Chondrocyte (in vitro differentiated cells): ENCODE measurements at places on chromosomes 6 and 20. TPM values are rescaled to one million over a fixed set of nuclear protein-coding genes. Genes with fewer than 3 reads are reported as not detected.

DNA sequence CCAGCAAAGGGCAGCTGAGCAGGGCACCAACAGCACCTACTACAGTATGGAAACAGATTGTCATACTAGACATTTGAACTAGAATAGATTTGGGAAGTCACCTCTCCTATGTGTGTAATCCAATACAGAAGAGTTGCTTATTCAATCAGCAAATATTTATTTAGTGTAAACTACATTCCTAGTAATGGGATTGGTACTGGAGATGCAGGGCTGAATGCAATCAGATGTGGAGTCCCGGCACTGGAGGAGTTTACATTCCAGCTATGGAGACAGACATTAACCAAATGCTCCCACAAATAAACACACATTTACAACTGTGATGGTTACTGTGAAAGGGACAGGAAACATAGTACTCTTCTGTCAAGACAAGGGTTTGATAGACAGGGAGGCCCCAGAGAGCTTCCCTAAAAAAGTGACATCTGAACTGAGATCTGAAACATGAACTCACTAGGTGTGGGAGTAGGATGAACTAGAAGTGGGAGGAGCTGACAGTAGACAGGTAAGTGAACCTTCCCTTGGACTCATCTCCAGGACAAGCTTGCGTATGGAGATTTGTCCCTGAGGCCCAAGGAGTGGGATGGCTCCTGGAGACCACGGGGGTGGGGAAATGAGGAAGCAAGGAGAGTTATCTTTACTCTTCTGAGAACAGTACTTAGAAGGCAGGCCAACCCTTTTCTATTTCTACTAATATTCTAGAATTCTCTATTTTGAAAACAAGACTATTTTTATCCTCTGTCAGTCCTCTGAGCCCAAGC lies 420.5 kb downstream of the MAFB start:
- no peak overlapping the region for H3K4me3 ChIP-seq
- DNase-seq = no peak
- no peak overlapping the region for H3K27ac ChIP-seq
- H3K4me1 ChIP-seq = no peaks in the 10 kb centered on the region

The MICB gene
- 7.8 to 9.4 TPM (median 9.0 TPM) in 3 replicates for total RNA-seq

DNA sequence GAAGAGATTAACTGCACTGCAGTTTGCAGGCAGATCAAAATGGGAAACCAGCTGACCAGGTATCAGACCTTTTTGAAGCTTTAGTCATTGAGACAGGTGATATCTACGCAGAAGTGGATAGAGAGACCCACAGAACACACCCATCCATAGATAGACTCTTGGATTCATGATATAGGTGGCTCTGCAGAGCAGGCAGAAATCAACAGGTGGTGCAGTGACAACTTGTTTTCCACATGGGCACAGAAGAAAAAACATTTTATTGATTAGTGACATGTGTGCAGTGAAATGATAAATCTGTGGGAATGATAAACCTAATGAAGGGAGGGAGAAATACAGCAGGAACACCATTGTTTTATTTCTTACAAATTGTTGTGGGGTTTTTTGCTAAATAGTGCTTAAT lies 45.2 kb downstream of the NUDT3 start:
- no peak for DNase-seq
- no peaks in the 10 kb centered on the region for H3K36me3 ChIP-seq

The FAM83B gene
- 0.22 TPM in 1 of 3 replicates, not detected in the others for total RNA-seq

The C6orf58 gene
- total RNA-seq = not detected in 3 replicates

- peaks cover 53% of the 10 kb centered on the region for H3K27me3 ChIP-seq
- H3K4me3 ChIP-seq = no peak overlapping the region
- H3K27ac ChIP-seq = no peak overlapping the region
- no peaks in the 10 kb centered on the region for H3K36me3 ChIP-seq
Measured at GRCh38 chr6:109979033-109979921, 1.2 kb downstream of the GPR6 start.

GRCh38 chr6:158667360-158667981 lies 17.6 kb downstream of the SYTL3 start:
- H3K36me3 ChIP-seq = no peaks in the 10 kb centered on the region
- DNase-seq = no peak
- no peak overlapping the region for H3K27ac ChIP-seq

- no peak for DNase-seq
- H3K36me3 ChIP-seq = peaks cover 13% of the 10 kb centered on the region
- no peaks in the 10 kb centered on the region for H3K27me3 ChIP-seq
- H3K4me1 ChIP-seq = peaks cover 50% of the 10 kb centered on the region
- H3K27ac ChIP-seq = peak overlapping the region; percentile 94
Measured at GRCh38 chr6:33771146-33772081, 17.5 kb downstream of the LEMD2 start.

GRCh38 chr6:55433446-55434130 lies 106.3 kb downstream of the GFRAL start:
- no peak for DNase-seq
- H3K27me3 ChIP-seq = peaks cover 4% of the 10 kb centered on the region
- H3K36me3 ChIP-seq = no peaks in the 10 kb centered on the region
- H3K4me1 ChIP-seq = peaks cover 3% of the 10 kb centered on the region
- H3K4me3 ChIP-seq = no peak overlapping the region

The VGLL2 gene
- not detected in 3 replicates for total RNA-seq

DNA sequence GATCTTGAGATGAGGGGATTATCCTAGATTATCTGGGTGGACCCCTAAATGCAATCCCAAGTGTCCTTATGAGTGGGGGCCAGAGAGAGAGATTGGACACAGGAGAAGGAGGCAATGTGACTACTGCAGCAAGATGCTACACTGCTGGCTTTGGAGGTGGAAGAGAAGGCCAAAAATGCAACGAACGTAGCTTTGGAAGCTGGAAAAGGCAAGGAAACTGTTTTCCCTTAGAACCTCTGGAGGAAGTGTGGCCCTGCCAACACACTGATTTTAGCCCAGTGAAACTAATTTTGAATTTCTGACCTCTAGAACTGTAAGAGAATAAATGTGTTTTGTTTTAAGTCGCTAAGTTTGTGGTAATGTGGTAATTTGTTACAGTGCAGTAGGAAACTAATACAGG lies 15.7 kb downstream of the PPARD start:
- peaks cover 64% of the 10 kb centered on the region for H3K4me1 ChIP-seq
- DNase-seq = no peak
- H3K27ac ChIP-seq = peak overlapping the region; percentile 84

GRCh38 chr20:48147311-48147710 lies 362.0 kb upstream of the SULF2 start:
- no peaks in the 10 kb centered on the region for H3K36me3 ChIP-seq
- no peak overlapping the region for H3K4me3 ChIP-seq
- H3K27me3 ChIP-seq = peaks cover 29% of the 10 kb centered on the region
- DNase-seq = no peak

- H3K4me3 ChIP-seq = no peak overlapping the region
- peaks cover 3% of the 10 kb centered on the region for H3K36me3 ChIP-seq
- no peak overlapping the region for H3K27ac ChIP-seq
- no peaks in the 10 kb centered on the region for H3K27me3 ChIP-seq
Measured at GRCh38 chr6:80636689-80637088, 530.2 kb downstream of the BCKDHB start.

GRCh38 chr6:43804550-43805223 lies 34.7 kb downstream of the VEGFA start:
- no peak for DNase-seq
- peaks cover 9% of the 10 kb centered on the region for H3K4me1 ChIP-seq
- H3K27me3 ChIP-seq = peaks cover 4% of the 10 kb centered on the region
- H3K4me3 ChIP-seq = no peak overlapping the region

- H3K27me3 ChIP-seq = no peaks in the 10 kb centered on the region
- no peak overlapping the region for H3K4me3 ChIP-seq
- H3K36me3 ChIP-seq = no peaks in the 10 kb centered on the region
- peak overlapping the region; percentile 70 for H3K27ac ChIP-seq
Measured at GRCh38 chr6:128209771-128210170, 308.9 kb upstream of the THEMIS start.

GRCh38 chr6:3904518-3904917 lies 55.3 kb downstream of the FAM50B start:
- no peaks in the 10 kb centered on the region for H3K27me3 ChIP-seq
- no peak overlapping the region for H3K4me3 ChIP-seq
- DNase-seq = no peak
- H3K4me1 ChIP-seq = peaks cover 53% of the 10 kb centered on the region
- H3K27ac ChIP-seq = no peak overlapping the region

The BPI gene
- 0.55 to 0.74 TPM (median 0.68 TPM) in 3 replicates for total RNA-seq

GRCh38 chr6:41460742-41461336 lies 85.3 kb upstream of the FOXP4 start:
- H3K4me1 ChIP-seq = peaks cover 3% of the 10 kb centered on the region
- peaks cover 6% of the 10 kb centered on the region for H3K27me3 ChIP-seq
- no peak for DNase-seq
- H3K36me3 ChIP-seq = no peaks in the 10 kb centered on the region

DNA sequence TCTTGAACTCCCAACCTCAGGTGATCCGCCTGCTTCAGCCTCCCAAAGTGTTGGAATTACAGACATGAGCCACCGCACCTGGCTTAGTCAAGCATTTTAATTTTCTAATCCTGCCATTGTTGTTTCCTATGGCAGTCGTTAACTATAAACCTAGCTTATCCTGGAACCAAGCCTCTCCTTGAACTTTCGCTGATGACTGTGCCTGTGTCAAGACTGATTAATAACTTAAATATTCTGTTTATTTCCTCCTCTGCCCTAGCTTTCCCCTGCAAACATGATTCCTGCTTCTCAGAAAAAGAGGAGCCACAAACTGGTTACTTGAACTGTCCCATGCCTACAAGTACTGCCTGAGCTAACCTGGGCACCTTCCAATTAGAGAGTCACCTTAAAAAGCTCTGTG lies 1.5 kb downstream of the VNN1 start:
- DNase-seq = no peak
- no peaks in the 10 kb centered on the region for H3K4me1 ChIP-seq
- H3K27ac ChIP-seq = no peak overlapping the region
- no peak overlapping the region for H3K4me3 ChIP-seq

- no peak overlapping the region for H3K27ac ChIP-seq
- no peak overlapping the region for H3K4me3 ChIP-seq
- H3K27me3 ChIP-seq = peaks cover 39% of the 10 kb centered on the region
- DNase-seq = no peak
- no peaks in the 10 kb centered on the region for H3K4me1 ChIP-seq
Measured at GRCh38 chr20:59777331-59777725, 156.1 kb downstream of the SYCP2 start.

The SLC18B1 gene
- 2.4 to 6.2 TPM (median 2.7 TPM) in 3 replicates for total RNA-seq

- H3K4me1 ChIP-seq = peaks cover 3% of the 10 kb centered on the region
- no peak overlapping the region for H3K27ac ChIP-seq
- no peak for DNase-seq
- no peak overlapping the region for H3K4me3 ChIP-seq
Measured at GRCh38 chr20:51570739-51571459, 28.4 kb upstream of the NFATC2 start.

The PRSS35 gene
- total RNA-seq = 61.6 to 200 TPM (median 197 TPM) in 3 replicates

- no peaks in the 10 kb centered on the region for H3K36me3 ChIP-seq
- H3K27ac ChIP-seq = no peak overlapping the region
- peaks cover 10% of the 10 kb centered on the region for H3K4me1 ChIP-seq
- H3K4me3 ChIP-seq = no peak overlapping the region
Measured at GRCh38 chr6:154938221-154938580, 56.9 kb upstream of the TIAM2 start.

DNA sequence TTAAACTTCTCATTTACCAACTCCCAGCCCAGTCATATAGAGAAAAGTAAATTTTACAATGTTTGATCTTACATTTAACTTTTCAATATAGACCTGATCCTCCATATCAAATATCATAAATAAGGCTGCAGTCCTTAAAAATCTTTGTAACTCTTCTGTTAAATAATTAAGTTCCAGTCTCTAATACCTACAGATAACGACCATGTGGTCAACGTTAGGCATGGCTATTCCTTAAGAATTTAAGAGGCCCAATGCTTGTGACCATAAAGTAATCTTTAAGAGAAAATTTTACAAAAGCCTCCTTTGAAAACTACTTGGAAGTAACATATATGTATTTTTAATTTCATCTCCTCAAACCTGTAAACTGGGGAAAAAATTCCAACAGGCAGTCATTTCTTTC lies 1.6 kb downstream of the FBXO5 start:
- peaks cover 58% of the 10 kb centered on the region for H3K4me1 ChIP-seq
- DNase-seq = no peak
- no peaks in the 10 kb centered on the region for H3K36me3 ChIP-seq
- H3K4me3 ChIP-seq = peak overlapping the region; percentile 39
- no peak overlapping the region for H3K27ac ChIP-seq
